Fibroblast of mammary gland (primary cell): ENCODE measurements at places on chromosomes 6 and 20.

DNA sequence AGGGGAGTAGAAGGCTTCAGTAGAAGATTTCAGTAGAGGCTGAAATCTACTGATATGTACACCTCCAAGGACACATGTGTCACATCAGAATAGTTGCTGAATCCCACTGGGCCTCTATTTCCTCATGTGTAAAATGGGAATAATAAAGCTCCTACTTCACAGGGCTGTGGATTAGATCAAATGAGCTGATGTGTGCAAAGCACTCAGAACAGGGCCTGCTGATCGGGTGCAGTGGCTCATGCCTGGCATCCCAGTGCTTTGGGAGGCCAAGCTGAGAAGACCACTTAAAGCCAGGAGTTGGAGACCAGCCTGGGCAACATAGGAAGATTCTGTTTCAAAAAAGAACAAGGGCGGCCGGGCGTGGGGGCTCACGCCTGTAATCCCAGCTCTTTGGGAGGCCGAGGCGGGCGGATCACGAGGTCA lies 8.1 kb upstream of the AP5S1 start:
- no peak for DNase-seq

DNA sequence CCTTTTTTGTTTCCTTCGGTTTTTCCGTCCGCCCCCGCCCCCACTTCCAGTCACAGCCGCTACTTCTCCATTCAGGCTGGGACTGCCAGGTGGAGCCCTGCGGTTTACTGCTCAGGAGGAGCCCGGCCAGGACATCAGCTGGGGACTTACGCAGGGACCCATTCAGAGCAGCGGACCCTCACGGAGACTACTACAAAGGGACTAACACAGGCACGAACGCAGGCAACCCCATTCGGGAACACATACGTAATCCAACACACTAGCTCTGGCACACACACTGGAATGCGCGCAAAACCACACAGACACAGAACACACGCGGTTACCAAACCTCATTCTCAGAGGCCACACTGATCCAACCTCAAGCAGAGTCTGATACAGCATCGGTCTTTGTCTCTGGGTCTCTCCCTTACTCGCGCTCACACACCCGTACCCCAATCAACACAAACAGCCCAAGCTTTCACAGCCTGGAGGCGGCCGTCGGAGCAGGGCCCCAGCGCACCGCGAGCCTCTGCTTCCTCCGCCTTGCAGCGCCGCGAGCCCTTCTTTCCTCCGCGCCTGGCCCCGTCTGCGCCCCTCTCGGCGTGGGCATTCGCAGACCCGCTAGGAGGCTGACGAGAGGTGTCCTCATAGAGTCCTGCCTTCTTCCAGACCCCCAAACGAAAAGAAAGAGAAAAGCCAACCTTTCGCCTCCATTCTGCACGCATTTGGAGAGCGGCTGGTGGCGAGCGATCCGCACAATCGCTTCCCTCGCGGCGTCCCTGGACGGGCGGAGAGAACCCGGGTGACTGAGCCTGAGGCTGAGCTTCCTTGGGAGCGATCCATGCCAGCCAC lies 1.1 kb upstream of the SLC32A1 start:
- peak; percentile 54 for DNase-seq

GRCh38 chr6:143734641-143735063 lies 56.9 kb downstream of the PHACTR2 start:
- no peak for DNase-seq

DNA sequence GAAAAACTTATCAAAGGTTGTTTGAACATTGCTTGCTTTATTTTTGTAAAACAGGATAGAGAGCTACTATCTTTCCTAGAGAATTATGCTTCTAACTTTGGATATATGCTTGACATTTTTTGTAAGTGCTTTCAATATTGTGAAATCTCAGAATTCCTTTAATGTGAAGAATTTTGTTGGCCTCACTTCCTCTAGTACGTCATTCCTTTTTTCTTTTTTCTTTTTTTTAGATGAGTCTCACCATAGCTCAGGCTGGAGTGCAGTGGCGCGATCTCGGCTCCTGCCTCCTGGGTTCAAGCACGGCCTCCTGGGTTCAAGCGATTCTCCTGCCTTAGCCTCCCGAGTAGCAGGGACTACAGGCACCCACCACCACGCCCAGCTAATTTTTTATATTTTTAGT lies 668.1 kb downstream of the RFPL4B start:
- peak; percentile 82 for DNase-seq

- DNase-seq: no peak
Measured at GRCh38 chr20:44123251-44123650, 63.7 kb downstream of the JPH2 start.

DNA sequence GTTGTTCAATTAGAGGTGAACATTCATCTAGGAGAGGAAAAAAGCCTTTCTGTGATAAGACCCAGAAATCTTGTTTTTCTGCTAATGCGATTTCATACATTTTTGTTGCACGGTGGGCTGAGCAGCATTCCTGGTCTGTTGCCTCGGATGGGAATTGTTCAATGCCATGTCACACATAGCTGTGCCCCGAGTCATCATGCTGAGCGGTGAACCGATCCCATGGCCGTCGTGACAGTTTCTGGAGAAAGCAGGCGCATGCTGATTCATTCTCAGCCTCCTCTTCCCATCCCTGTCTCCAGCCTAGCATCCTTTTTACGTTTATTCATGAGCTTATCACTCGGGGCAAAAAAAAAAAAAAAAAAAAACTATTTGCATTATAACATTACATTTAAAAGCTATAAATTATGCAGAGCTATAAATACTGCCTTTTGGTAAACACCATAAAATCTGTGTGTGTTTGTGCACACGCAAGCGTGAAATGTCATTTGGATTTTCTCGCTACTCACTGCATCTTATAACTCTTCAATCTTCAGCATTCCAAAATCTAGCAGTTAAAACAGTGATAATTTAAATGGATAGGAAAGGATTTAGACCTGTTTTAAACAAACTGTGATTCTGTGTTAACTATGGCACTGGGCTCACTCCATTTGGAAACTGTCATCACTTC lies 58.9 kb upstream of the IFNGR1 start:
- peak; percentile 81 for DNase-seq

DNA sequence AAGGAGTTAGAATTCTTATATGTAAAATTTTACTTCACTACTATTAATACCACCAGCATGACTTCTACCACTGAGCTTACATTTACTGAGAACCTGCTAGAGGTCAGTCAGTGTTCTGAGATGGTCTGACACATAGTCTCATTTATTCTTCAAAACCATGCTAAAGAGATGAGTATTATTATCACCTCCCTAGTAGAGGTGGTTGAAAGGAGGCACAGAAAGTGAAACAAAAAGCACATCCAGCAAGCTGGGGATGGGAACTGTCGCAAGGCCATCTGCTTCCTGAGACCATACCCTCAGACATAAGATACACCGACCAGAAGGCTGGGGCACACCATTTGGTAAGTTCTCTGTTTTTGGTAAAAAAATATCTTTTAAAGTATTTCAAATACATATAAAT lies 137.7 kb downstream of the INSM1 start:
- DNase-seq: no peak

- no peak for DNase-seq
Measured at GRCh38 chr6:168999392-168999791, 254.3 kb downstream of the THBS2 start.

DNA sequence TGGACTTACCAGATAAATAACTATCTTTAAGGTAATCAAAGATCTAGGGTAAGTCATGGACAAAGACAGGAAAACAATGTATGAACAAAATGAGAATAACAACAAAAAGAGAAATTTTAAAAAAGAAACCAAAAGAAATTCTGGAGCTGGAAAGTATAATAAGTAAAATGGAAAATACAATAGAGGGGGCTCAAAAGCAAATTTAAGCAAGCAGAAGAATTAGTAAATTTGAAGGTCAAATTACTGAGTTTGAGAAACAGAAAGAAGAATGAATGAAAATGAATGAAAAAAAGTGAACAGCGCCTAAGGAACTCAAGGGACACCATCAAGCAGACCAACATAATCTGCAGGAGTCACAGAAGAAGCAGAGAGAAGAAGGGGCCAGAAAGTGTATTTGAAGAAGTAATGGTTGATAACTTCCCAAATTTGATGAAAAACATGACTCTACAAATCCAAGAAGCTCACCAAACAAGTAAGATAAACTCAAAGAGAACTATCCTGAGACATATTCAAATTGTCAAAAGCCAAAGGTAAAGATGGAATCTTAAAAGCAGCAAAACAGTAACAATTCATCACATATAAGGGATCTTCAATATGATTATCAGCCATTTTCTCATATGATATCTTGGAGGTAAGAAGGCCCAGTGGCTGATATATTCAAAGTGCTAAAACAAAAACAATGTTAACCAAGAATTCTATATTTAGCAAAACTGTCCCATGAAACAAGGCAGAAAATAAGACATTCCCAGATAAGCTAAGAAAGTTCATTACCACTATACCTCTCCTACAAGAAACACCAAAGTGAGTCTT lies 218.5 kb downstream of the FOXC1 start:
- DNase-seq: no peak

DNA sequence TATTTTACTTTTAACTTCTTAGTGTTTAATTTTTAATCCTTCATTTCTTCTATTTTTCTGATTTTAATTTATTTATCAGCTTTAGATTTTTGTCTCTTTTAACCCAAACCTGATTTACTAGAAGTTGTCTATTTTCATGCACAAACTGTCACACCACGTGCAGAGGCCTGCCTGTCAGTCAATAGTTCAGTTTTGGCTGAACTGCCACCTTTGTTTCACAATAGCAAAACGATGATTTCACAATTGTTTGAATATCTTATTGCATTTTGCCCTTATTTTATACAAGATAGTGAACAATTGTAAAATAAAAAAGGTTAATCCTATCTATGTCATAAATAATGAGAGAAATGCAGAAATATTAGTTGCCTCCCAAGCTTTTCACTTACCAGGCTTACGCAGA lies 24.0 kb upstream of the PPP1R3G start:
- DNase-seq: no peak

GRCh38 chr6:150898399-150899170 lies 33.1 kb downstream of the MTHFD1L start:
- peak; percentile 73 for DNase-seq

DNA sequence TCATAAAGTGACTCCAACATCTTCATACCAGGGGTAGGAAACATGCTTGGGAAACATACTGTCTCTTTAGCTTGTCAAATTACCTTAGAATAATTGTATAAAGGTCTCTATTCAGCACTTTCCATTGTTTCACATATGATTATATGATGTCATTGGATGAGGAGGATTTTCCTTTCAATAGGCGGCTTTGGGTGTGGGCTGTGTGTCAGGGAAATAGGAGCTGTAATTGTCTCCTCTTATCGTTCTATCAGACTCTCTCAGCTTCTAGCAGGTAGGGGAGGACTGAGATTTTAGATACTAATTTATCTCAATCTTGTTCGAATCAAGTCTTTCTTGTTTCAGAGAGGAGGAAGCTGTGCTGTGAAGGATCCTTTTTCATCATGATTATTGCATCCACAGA lies 179.4 kb upstream of the OLIG3 start:
- DNase-seq: no peak

DNA sequence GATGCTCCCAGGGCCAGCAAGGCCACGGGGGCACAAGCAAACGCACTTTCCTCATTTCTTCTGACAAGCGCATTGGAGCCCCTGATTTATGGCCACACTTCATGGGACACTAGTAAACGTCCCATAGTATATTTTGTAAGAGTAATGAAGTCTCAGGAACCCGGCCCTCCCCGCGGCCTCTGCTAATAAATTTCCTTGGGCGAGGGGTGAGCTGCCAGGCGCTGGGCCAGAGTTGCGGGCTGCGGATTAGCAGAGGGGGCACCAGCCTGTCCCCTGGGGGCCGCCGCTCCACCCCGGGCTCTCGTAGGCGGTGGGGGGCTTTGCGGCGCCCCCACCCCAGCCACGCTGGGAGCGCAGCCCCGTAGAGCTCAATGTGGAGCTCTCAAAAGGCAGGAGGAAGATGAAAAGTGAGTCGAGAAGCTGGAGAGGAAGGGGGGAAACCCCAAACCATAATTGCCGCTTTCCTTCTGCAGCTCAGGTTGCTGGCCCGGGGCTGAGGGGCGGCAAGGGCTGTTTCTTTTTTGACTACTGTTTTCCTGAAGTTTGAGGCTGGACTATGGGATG lies 173.6 kb downstream of the CDC5L start:
- DNase-seq: no peak

DNA sequence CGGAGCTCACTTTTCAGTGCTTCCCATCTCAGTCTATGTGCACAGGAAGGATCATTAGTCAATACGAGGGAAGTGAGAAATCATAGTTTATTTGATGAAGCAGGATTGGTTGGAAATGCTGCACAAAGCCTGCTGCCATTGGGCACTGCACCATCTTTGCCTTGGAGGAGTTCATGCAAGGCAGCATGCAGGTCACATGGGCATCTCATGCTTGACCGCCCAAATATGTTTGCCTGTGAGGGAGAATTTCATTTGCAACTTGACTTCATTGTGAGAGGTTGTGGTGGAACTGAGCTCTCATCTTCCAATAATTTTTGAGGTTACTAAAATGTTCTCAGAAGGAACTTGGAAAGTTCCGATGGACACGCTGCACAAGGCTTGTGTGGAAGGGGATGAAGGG lies 83.9 kb upstream of the SYNDIG1 start:
- no peak for DNase-seq

- DNase-seq: no peak
Measured at GRCh38 chr6:133268621-133269020, 27.5 kb downstream of the EYA4 start.

- no peak for DNase-seq
Measured at GRCh38 chr6:143543435-143543834, 31.9 kb upstream of the FUCA2 start.

- no peak for DNase-seq
Measured at GRCh38 chr6:169917153-169917552, 165.7 kb downstream of the ERMARD start.

DNA sequence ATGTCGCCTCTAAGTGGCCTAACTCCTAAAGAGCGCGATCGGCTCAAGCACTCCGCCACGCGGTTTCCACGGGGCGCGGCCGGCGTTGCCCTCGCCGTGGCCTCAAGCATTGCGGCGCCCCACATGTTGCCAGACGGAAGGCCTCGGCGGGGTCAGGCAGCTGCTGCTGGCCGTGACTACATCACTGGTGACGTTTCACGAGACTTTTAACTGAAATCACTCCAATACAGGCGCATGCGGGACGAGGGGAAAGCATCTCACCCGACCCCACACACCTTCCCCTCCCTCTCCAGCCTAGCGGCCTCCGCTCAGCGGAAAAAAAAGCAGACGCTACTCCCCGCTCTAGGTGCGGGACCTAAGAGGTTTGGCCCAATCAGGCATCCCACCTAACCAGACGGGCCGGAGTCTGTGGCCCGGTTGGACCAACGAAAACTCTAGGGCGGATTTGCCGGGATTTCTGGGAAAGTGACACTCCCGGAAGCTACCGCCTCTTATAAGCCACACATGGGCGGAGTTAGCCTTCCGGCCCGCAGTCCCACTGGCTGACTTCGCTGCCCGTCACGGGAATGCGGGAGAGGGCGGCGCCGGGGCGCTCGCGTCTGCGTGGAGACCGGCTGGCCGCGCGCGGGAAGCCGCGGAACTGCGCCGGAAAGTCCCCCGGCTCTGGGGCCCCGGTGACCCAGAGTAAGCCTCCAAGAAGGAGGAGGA lies at the start of gene NXT1:
NXT1 (plus strand) TSS at position 596 of the 708 bp plus-strand sequence. CDS start 3,251 bp downstream, outside the sequence.
- DNase-seq: peak; percentile 98

DNA sequence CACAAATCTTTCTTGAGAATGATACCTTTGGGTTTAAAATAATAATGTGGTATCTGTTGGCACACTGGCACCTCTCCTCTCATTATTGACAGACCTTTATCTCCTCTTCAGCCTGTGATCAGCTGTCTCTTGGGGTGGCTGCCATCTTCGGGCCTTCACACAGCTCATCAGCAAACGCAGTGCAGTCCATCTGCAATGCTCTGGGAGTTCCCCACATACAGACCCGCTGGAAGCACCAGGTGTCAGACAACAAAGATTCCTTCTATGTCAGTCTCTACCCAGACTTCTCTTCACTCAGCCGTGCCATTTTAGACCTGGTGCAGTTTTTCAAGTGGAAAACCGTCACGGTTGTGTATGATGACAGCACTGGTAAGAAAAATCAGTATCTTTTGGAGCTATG lies 232.8 kb downstream of the GRIK2 start:
- no peak for DNase-seq
